ENCODE measurements at places on chromosomes 4 and X.
A peak's percentile ranks its signal among the peaks of the same experiment; 100 is the strongest.

- DNase-seq = peak; percentile 80
These were observed 41.3 kb downstream of the ABLIM2 start for GRCh38 chr4:8117278-8117682.

GRCh38 chr4:20464381-20464780 is 212.7 kb downstream of the SLIT2 start:
- DNase-seq = no peak

DNA sequence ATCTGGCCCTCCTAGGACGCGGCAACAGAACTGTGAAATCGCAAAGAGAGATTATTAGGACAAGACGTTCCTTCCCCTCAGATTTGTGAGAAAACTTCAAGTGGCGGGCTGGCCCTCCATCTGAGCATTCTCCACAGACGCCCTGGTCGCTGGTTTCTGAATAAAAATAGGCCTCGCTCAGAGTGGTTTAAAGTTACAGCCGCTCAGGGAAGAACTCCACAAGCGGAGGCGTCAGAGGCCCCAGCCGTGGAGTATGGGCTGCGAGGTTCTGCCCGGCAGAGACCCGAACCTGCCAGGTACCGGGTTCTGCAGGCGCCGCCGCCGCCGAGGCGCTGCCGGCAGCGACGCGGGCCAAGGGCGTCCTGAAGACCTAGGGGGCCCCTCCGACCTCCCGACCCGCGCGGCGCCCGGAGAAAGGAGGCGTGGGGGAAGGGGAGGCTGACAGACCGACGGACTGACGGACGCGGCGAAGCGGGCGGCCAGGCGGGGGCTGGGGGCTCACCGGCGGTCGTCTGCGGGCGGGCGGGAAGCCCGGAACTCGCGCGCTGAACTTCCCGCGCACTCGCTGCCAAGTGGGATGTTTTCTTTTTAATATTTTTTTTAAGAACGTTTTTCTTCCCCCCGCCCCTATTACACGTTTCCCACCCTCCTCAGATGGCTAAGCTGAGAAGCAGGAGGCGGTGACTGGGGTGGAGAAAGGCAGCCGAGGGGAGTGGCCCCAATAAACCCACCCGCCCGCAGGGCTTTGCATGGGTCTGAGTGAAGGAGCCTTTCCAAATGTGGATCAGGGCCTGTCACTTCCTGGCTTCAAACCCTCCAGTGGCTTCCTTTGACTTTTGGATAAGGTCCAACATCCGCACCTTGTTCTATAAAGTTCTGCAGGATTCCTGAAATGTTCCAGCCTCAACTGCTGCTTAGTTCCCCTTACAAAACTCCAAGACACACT is at the start of gene PABPC4L:
Gene PABPC4L, minus strand, starts transcription at position 574 of the 946 bp plus-strand sequence. CDS start 770 bp downstream, outside the sequence.
- DNase-seq = peak; percentile 81

DNA sequence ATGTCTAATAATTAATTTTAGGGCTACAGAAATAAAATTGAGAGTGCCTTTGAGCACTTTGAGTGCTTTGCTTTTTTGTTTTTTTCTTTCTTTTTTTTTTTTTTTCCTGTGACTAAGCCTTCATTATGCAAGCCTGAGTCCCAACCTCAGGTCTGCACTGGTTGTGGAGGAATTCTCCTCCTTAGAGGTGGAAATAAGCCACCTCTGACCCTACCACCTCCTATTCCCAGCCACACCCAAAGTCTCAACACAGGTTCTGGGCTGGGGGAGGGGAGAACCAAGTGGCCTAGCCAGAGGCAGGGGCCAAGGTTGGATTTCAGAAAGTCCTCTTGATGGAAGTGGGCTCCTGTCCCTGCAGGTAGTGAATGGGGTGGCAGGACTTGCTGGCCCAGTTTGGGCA is 180.2 kb downstream of the ARAP2 start:
- DNase-seq = no peak

- DNase-seq = no peak
These were observed 5.3 kb upstream of the KIAA1210 start for GRCh38 chrX:119132961-119133360.

DNA sequence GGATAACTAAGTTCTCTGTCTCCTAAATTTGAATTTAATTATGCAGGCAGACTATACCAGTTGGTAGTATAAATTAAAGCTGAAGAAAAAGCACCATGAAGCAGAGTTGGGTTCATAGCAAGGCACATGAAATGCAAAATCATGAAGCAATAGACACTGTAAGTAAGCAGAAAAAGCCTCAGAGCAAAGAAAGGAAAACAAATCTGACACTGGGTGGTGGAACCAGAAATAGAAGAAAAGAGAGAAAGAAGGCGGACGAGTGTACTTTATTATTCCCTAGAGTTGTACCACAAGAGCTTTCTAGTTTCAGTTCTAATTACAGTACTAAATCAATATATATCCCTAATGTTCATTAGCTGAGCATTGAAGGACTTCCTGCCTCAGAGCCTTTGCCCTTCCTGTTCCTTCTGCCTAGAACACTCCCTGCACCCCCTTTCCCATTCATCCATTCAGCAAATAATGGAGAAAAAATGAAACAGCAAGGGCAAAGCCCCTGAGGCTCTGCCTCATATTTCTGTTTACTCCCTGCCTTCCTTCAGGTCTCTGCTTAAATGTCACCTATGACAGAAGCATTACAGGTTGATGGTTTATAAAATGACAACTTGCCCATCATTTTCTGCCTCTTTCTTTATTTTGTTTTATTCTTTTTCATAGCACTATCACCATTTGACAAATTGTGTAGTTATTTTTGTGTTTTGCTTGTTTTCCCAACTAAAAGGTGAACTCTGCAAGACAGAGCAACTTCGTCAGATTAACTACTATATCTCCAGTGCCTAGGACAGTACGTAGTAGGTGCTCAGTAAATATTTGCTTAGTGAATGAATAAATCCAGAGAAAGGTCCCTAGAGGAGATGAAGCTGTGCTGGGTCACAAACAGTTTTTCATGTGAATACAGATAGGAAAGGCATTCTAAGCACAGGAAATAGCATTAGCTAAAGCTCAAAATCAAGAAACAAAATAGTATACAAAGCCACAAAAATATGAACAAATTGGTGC is 154.0 kb upstream of the RASGEF1B start:
- DNase-seq = peak; percentile 9

- no peak for DNase-seq
These were observed 313.2 kb downstream of the ANTXR2 start for GRCh38 chr4:79759793-79760192.

DNA sequence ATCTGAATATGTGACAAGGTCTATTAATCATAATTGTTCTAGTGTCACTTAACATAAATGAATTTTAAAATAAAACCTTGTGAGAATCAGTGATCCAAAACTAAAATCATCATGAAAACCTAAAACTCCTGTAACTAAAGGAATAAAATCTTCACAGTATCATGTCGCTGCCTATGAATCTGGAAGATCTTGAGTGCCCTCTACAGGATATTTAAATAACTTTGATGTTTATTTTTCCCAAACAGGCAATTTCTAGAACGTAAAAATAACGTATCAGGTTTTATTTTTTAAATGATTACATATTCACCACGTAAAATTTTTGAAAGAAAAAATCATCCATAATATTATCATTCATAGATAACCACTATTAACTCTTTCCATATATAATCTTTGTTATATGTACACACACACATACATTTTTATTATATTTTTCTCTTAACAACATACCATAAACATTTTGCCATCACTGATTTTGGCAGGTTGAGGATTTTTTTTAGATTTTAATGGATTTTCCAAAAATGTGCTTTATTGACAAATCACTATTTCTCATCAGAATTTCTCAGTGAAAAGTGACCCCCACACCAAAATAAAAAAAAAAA is 79.6 kb downstream of the COMMD8 start:
- peak; percentile 64 for DNase-seq

DNA sequence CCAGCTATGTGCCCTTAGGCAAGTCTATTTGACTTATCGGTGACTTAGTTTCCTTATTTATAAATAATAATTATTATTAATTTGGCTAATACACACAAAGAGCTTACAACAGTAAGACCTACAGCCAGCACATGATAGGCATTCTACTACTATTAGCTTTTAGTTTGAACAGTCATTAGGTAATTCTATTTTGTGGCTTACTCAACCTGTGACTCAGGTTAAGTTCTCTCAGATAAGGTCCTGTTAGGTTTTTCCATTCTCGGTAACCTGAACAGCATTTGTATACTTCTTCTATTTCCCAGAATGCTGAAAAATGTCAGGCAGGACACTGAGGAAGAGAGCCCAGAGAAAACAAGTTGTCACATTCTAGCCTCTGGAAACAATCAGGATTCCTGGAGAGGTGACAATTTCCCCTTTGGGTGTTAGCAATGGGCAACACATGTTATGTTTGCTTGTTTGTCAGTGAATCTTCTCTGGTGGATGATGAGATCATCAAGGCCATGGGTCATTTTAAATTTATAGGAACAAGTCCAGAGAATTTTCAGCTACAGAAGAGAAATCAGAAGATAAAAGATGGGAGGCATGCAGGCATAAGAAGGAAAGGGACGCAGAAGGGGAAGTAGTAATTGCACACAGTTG is 2144.7 kb downstream of the PCDH7 start:
- DNase-seq = no peak

DNA sequence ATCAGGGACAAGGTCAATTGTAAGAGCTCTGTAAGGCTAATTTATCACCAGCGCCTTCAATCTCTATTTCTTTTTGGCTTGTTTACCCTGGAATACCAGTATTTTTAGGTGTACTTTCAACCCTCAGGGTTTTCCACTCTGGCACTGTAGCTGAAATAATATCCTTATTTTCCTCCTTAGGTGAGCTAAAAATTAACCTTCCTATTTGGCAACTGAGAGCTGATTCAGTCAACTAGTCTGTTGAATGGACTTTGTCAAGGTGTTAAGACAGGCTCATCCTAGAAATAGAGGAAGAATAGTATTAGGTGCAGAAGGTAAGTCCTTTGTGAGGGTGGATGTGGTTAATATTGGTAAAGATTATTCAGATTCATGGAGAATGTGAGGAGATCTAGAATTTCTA is 101.3 kb upstream of the BANK1 start:
- DNase-seq = no peak

- DNase-seq = no peak
These were observed 410.6 kb downstream of the IL1RAPL1 start for GRCh38 chrX:28997706-28998463.

DNA sequence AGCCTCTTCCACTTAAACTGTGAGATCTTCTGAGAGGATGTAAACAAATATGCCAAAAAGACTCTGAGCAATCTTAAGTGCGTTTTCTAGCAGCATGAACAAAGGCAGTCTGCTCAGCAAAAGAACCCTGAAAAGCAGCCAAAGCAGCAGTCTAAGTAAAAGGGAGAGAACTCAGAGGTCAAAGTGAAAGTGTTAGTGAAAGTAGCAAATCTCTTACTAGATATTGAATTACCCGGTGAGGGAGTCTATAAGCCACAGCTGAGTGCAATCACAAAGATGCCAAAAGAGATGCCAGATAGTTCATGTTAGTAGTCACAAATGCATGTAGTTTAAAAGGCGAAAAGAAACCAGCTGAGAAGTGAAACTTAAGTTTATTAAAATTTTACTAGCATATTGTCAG is 7.9 kb upstream of the GNRHR start:
- DNase-seq = no peak

GRCh38 chr4:87913896-87914295 is 61.6 kb upstream of the SPP1 start:
- DNase-seq = no peak

GRCh38 chr4:108881190-108881589 is 118.3 kb upstream of the ETNPPL start:
- DNase-seq = peak; percentile 93

- no peak for DNase-seq
These were observed 192.7 kb downstream of the GABRG1 start for GRCh38 chr4:45931154-45931553.

DNA sequence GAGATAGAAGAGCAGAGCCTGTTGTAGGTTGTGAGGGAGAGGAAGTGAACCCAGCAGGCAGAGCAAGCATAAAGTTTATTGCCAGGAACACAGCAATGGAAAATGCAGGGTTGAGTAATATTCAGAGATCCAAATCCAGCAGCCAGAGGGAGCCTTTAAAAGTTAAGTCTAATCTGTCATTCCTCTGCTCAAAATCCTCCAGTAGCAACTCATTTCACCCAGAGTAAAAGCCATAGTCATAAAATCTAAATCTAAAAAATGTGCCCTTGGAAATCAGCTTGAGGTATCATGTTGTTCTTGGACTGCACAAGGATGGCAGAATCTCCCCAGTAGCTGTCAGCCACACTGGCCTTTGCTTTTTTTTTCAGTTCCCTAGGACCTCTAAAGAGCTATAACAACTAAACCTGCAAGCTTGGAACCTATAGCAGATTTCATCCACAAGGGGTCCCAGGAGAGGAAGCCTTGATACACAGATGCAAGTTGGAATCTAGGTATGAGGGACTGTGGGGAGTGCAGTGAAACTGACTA is 62.9 kb upstream of the FRAS1 start:
- peak; percentile 53 for DNase-seq

GRCh38 chr4:176440698-176441097 is 120.9 kb downstream of the SPCS3 start:
- no peak for DNase-seq

GRCh38 chr4:168524006-168524405 is 27.2 kb downstream of the PALLD start:
- no peak for DNase-seq

DNA sequence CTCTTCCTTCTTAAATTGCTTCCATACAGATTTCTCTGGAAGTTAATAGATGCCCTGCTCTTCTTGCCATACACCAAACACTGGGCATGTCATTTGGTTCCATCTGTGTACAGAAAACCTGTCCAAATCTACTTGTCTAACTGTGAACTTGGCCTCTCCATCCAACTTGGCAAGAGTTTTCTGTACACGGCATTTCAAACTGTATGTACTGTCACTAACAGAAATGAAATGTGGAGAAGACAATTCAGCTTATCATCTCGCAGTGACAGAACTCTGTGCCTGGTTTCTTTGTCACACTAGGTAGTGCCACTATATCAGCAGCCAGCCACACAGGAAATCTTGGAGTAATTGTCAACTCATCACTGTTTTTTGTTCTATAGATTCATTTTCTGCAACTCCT is 58.2 kb downstream of the CXXC4 start:
- no peak for DNase-seq

DNA sequence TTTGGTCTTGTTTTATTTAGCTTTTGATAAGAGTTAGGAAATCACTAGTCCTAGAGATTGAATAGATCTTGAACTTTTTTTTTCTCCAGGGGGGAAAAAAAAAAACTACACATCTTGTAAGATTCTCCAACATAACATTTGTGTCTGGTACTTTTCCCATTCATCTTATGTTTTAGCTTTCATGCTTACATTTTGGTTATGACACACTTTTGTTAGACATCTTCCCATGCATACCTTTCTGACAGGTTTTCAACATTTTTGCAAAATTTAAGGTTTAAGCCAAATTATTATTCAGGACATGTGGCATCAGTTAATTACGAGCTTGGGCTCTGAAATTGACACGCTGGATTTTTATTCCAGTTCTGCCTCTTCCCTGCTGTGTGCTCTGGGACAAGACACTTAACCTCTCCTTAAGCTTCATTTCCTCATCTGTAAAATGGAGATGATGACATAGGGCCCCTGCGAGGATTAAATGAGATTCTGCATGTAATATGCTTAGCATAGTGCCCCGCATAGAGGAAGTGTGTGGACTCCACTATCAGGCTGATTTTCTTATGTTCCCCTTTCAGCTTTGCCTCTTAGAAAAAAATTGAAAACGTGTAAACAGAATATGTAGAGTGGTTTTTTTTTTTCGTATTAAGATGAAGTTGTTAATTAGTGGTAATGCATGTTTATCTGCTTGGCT is 5.3 kb downstream of the KIT start:
- peak; percentile 79 for DNase-seq

All from A673 (cell line).